Eye (tissue), 1 donor: ENCODE measurements at places on chromosomes 2 and 18.

- no peak for DNase-seq
These were observed 21.0 kb downstream of the PAX8 start for GRCh38 chr2:113257516-113258264.

DNA sequence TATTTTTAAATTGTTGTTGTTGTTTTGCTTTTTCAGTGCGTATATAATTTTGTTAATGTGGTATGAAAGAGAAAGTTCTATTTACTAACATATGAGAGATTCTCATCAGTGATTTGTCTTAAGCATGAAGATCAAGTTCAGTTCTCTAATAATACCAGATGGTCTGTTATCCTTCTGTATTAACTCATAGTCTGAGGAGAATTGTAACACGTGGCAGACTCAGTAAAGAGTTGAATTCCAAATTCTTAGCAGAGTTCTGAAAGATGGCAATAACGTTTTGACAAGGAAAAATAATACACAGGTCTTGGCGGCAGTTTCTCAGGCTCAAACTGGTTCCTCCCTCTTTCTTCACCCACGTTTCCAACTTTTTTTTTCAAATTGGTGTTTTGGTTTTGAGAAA, 17.2 kb upstream of the COL3A1 start:
- DNase-seq: no peak

DNA sequence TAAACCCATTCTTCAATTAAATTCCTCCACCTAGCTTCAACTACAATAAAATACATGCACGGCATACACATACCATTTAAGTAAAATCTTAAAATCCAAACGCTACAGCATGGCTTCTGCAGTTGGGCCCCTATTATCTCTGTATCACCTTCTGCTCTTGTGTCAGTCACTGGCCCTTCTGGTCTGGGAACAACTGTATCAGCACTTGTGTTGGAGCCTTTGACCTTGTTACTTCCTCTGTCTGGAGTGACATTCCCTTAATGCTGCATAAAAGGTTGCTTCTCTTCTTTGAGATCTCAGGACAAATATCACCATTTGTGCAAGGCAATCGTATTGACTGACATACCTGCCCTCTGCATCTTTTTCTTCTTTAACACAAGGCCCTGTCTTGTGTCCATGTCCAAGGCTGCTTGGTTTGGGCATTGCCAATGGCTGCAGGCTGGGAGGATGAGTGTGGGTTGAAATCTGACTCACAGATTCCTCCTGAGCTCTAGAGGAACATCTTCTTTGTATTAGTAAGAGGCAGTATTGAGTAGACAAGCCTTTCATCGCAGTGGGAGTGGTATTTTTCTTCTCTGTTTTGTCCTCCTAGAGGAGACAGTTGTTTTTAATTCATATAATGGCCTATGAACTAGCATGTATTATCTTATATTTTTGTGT, 267.8 kb upstream of the TRIB2 start:
- no peak for DNase-seq

DNA sequence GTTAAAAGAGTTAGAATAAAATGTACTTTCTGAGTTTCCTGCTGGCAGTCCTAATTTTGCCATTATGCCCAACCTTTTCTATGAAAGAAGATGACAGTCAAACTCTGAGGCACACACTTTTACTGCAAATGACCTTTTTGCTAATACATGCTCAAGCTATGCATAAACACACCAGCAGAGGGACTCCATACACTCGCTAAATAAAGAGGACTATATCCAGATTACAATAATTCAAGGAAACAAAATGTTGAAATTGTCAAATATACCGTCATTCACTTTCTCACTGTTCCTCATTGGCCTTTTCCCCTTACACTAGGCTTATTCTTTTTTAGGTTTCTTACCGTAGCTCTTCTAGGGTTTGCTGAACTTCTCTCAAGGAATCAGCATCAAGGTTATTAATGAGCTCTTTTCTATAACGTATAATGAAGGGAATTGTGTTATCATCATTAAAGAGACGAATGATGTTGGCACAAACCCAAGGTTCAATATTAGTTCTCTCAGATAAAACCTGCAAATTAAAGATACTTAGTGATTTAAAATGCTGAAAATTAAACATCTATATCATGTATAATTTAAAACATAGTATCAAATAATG, 25.7 kb downstream of the SRBD1 start:
- peak; percentile 57 for DNase-seq

DNA sequence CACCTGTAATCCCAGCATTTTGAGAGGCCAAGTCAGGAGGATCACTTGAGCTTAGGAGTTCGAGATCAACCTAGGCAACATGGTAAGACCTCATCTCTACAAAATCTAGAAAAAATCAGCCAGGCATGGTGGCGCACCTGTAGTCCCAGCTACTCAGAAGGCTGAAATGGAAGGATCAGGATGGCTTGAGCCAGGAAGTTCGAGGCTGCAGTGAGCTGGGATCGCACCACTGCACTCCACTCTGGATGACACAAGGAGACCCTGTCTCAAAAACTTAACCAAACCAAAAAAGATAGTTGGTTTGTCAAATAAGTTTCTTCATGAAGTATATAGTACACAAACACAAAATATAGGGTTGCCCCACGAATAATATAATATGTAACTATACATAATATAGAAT, 197.6 kb downstream of the DPP4 start:
- no peak for DNase-seq

GRCh38 chr2:212042562-212042961, 496.0 kb downstream of the ERBB4 start:
- DNase-seq: no peak

- DNase-seq: no peak
These were observed 59.2 kb downstream of the AAK1 start for GRCh38 chr2:69584127-69584889.

GRCh38 chr2:25316101-25316500, 25.6 kb downstream of the DNMT3A start:
- no peak for DNase-seq

DNA sequence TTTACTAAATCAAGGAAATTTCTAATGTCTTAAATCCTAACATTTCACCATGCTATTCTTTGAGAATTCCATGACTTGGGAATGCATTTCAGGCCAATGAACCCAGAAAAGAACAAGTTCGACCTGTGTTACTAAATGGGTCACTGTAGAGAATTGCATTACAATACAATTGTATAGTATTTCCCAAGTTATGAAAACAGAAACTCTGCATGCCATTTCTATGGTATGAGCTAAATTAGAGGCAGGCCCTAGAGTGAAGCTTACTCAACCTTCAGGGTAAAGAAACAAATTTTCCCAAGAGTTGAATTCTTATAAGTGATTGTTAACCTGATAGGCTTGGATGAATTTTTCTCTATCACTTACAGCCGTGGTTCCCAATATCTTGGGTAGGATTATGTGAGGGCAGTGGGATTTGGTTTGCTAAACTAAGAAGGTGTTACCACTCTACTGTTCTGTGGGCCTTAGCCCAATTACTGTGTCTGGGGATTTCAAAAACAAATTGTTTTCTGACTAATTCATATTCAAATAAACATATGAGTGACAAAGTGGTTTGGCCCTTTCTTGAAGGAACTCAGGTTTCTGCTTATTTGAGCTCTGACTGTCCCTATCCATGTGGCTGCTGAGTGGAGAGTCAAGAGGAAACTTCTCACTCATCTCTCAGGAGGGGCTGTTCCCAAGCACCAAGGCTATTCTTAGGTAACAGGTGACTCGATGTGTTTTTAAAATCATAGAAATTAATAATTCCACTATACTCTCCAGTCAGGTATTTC, 11.2 kb upstream of the SERPINB7 start:
- no peak for DNase-seq

DNA sequence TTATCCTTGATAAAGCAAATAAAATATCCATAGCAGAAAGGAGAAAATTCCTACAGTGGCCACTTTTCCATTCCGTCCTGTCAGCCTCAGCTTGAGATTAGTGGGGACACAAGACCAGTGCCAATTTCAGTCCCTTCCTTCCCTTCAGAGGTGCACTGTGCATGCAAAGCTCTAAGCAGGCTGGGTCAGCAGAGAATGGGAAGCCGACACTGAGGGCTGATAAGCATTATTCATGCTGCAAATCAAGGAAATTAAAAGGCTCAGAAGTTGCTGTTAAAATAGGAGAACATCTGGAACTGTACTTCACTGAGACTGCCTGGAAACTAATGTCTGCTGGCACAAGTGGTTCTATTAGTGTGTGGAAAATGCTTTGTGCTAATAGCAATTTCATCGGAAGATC, 534.3 kb downstream of the ADCYAP1 start:
- no peak for DNase-seq

DNA sequence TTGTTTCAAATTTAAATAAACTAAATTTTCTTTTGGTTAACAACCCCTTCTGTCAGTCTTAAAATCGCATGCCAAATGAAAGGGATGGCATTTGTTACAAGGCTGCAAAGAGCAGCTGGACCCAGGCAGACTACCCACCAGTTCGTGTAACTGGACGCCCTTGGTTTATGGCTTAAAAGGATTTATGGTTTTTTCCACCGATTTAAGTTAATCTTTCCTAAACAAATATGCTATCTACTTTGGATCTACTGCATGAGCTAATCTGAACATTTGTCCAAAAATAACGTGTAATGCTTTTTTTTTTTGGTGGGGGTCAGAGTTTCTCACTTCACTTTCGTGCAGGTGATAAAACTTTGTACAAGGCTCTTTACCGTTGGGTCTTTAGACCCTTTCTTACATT, 62.9 kb downstream of the DIS3L2 start:
- no peak for DNase-seq

DNA sequence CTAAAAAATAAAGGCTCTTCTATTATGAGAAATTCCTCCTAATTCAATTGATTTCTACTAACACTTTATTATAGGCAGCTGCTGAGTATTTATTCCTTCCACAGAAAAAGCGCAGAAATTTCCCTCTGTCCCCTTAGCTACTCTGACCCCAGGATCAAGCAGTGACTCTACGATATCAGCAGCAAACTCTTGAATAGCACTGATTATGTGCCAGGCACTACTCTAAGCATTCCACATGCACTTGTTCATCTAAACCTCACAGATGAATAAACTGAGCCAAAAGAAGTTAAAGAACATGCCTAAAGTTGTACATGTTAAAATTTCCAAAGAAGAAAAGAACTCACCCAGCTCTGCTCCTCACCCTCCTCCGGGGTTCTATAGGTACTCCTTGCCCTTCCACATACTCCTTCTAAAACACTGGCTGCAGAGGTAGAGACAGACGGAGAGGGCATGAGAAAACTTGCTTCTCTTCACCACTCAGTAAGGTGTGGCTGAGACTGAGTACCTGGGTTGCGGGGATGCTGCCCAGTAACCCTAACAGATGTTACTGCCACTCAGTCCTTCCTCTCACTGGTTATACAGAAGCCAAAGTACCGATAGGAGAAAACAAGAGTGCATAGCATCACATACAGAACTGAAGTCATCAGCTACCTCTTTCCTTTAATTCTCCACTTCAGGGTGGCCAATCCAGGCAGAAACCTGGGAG, 9.9 kb downstream of the C1D start:
- no peak for DNase-seq

DNA sequence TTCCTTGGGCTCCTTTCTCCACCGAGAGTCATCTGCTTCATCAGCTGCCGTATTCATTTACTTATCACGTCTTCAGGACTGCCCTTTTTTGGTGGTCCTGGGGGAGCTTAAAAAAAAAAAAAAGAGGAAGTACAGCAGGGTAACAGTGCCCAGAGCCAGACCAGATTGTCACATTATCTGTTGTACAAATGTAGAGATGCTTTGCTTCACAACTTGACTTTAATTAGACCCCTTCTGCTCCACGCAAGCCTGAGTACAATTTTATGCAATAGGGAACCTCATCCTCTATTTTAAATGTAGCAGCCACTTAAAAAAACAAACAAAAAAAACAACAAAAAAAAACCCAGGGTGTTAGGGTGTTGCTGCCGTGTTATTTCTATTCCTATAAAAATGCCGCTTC, 128.3 kb downstream of the PRPF40A start:
- no peak for DNase-seq

- no peak for DNase-seq
These were observed 6.8 kb upstream of the CRYBA2 start for GRCh38 chr2:218999881-219000568.

- DNase-seq: no peak
These were observed 156.4 kb downstream of the PPP1R1C start for GRCh38 chr2:182142062-182142461.

GRCh38 chr2:20472569-20472968, 25.7 kb downstream of the RHOB start:
- DNase-seq: no peak
